Stimulated activated CD8-positive, alpha-beta memory T cell treated with anti-CD3 and anti-CD28 coated beads, Interleukin-4, amount 100 ng/mL, for 48 hours (primary cell): ENCODE measurements at places on chromosomes 7 and 10.
A peak's percentile ranks its signal among the peaks of the same experiment; 100 is the strongest.

- no peak for DNase-seq
These were observed 157.3 kb downstream of the CACNA2D1 start for GRCh38 chr7:82286096-82286797.

DNA sequence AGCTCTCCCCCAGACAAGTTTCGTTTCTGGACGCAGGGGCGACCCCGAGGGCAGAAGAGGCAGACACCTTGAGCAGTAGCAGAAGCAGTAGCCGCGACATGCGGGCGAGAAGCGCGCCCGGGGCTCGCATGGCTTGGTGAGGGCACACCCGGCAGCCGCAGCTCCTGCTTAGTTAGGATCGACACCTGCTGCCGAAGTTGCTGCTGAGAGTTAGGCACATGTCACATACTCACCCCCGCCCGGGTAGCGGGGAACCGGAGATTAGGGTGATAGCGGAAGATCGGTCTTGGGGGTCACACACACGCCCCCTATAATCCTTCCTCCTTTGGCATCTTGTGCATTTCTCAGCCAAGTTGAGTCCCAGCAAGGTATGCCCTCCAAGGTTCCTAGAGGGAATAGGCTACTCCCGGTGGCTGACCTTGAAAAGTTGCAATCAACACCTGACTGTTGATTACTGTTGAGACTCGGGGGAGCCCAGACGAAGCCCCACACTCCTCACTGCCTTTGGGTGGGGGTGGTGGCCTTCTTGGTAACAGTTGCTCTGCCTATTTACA lies 668 bp downstream of the GPR37 start:
- peak; percentile 33 for DNase-seq

- no peak for DNase-seq
These were observed 71.7 kb downstream of the HYCC1 start for GRCh38 chr7:22942191-22942590.

DNA sequence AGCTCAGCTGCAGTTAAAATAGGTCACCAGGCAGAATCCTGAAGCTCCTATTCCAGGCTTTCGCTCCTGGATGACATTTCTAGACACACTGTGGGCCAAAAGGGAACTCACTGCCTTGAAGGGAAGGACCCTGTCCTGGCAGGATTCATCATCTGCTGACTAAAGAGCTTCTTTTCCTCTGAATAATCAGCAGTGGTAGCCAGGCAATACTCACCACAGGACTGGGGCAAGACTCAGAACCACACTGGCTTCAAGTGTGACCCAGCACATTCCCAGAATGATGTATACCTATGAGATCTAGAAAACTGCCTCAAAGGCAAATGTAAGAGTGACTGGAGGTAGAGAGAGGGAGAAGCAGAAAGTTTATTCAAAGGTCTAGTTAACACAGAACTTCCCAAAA lies 29.5 kb upstream of the EBF3 start:
- DNase-seq = no peak

GRCh38 chr7:2640482-2640830 lies 8.7 kb downstream of the TTYH3 start:
- no peak for DNase-seq

GRCh38 chr7:134710854-134711624 lies 64.4 kb downstream of the BPGM start:
- peak; percentile 59 for DNase-seq

DNA sequence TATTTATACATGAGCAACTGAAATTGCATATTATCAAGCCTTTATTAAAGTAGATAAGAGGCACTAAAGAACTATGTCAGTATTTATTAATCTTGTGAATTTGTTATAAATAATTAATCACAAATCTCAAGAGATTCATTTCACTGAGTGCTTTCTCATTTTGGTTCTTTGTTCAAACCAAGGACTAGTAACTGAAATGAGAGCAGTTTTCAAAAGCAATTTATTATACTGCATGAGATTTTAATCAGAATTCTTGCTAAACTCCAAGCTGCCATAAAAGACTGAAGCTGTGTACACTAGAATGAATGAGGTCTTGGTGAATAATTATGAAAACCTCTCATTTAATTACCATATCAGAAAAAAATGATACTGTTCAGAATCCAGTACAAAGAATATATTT lies 224.8 kb upstream of the IMMP2L start:
- no peak for DNase-seq

DNA sequence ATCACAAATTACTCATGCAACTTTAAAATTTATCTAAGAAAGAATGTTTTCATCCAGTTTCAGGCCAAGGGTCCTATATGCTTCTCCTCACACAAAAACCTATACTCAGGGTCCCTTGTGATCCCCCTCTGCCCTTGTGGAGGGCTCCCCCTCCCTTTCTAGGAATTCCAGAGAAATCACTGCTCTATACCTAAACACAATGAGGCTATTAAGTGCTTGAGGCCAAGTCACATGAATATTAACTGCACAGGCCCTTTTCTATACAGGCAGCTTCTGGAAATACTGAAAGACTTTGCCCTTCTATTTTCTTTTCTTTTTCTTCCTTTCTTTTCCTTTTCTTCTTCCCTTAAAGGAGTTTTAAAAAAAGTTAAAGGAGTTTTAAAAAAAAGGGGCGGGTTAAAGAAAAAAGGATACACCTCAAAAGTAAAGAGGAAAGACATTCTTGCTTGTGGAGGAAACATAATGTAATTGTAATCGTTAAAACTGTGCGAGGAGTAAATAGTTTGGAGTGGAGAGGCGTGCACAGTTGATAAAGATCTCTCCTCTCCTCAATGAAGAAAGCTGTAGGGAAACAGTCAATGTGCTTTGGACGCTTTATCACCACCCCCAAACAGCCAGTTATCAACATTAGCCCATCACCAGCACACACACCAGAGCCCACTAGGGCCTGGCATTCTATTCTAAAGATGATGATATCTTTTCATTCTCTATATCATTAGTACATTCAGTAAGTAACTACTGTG lies 16.4 kb downstream of the GRB10 start:
- DNase-seq = no peak

DNA sequence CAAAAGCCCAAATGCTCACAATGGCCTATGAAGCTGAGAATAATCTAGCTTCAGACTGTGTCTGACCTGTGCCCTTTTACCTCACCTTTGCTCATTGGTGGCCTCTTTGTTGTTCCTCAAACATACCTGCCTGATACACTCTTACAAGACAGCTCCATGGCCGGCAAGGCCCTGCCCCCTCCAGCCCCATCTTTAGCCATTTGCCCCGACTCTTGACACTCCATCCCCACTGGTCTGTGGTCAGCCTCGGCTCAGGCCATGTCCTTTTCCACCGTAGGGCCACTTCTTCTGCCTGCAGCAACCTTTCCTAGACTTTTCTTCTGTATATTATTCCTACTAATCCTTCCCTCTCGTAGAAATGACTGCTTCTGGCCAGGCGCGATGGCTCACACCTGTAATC lies 265.2 kb downstream of the RPS24 start:
- DNase-seq = no peak

DNA sequence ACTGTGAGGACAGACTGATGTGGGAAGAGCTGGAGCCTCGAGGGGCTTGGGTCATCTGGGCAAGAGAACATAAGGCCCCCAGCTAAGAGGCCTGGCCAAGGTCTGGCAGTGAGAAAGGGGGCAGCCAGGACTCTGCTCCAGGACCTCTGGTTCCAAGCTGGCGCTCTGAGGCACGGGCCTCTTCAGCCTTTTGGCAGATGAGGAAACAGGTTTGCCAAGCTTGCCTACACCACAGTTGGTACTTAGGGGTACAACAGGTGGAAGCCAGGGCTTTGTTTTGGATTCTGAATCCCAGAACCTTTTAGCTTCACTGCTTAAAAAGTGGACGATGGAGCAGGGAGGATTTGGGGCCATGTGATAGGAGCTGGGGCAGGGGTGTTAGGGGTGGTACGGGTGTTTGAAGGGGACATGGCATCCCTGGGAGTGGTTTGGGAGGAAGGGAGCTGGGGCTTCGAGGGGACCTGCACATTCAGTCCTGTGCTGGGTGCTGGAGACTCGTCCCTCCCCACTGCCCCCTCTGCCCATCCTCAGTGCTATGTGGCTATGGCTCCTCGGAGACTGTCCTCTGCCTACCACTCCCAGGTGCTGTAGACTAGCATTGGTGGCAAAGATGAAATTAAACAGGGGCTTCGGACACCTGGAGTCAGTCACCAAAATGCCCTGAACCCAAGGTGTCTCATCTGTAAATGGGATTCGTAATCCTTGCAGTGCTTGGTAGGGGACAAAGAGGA lies 30.3 kb downstream of the ZNF775 start:
- DNase-seq = no peak

- no peak for DNase-seq
These were observed 147.9 kb downstream of the RPS24 start for GRCh38 chr10:78181381-78182055.

- no peak for DNase-seq
These were observed 92.7 kb downstream of the CREB5 start for GRCh38 chr7:28505014-28505413.

DNA sequence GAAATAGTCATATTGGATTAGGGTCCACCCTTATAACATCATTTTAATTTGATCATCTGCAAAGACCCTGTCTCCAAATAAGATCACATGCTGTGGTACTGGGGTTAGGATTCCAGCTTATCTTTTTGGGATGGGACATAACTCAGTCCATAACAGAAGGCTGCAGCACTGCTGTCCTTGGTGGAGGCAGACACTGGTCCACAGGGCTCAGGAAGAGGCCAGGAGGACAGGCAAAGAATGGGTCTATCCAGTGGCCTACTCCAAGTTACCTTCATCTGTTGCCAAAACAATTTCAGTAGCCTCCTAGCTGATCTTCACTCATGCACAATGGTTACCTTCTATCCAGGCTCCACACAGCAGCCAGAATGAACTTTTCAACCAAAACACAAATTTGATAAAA lies 387.0 kb downstream of the GRID1 start:
- DNase-seq = no peak

GRCh38 chr10:62554632-62555199 lies 180.5 kb downstream of the ZNF365 start:
- DNase-seq = no peak

GRCh38 chr10:6353526-6353925 lies 150.8 kb downstream of the PFKFB3 start:
- DNase-seq = no peak

GRCh38 chr10:44873160-44873559 lies 38.0 kb upstream of the TMEM72 start:
- DNase-seq = no peak

DNA sequence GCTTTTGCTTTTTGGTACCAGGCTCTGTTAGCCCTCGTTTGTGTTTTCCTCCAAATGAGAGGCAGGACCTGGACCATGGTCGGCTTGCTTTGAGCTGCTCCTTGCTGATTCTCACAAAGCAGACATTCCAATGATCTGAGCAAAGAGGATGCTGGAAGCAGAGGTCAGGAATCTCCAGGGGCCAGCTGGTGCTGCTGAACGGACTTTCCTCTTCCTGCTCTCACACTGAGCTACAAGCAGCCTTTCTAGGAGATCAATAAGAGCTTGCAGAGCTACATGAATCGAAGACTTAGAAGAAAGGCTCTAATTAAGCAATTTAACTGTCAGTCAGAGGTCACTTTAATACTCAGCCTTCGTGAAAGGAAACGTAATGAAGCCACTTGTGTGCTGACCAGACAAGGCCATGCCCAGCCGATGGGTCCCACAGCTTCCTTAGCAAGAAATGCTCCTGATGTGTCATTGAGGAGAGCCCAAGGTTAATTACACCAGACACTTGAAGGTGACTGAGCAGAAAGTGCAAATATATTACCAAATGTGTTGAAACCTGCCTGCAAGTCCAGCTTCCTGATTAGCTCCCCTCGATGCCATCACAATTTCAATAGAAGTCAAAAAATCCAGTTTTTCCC lies 151.3 kb upstream of the RSU1 start:
- DNase-seq = no peak

DNA sequence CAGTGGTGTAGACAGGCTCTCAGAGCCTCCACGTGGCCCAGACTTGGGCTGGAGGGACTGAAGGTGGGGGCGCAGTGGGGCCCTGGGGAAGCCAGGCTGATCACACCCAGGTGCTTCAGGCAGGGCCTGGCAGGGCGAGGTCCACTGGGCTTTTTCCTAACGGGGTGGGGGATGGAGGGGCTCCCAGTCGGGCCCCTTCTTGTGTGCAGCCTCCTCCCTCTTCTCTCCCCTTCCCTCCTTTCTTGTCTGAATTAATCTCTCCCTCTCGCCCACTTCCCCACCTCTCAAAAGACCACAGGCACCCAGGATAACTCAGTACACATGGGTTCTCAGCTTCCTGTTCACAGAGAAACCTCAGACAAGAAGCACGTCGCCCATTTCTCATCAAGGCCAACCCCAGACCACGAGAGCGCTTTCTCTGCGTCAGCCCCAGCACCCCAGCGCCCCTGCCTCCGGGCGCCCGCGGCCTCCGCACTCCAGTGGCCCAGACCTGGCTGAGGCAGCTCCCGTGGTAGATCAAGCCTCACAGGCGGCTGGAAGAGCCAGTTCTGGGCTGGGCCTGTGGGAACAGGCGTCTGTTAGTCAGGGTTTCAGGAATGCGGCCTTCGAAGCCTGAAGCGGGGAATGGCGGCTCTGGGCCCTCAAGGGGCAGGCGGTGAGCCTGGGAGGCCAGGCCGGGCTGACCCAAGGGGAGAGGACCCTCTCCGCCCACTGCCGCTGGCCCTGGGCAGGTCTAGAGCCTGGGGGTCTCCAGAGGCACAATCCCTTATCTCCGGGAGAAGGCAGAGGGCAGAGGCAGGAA lies 50.6 kb downstream of the PWWP2B start:
- DNase-seq = peak; percentile 85

DNA sequence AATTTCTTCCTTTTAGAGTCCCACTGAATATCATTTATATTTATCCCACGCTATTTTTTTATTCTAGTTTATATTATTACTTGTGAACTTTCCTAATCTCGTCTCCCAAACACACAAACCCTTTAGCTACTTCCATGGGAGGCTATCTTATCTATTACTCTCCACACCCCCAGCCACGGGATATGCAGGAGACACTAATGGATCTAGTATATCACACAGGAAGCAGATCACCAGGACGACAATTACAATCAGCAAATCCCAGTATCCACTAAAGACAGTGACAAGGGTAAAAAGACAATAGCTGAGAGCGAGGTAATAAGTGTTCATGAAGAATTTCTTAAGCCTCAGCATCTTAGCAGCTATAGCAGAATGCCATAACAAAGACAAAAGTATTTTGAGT lies 3.8 kb upstream of the AKR1E2 start:
- no peak for DNase-seq
